Omental fat pad (tissue), 4 donors: ENCODE measurements at places on chromosomes 12 and 14. TPM values are rescaled to one million over a fixed set of nuclear protein-coding genes. Genes with fewer than 3 reads are reported as not detected.

Gene KCNA1
- total RNA-seq, result not detected

Gene FAIM2
- total RNA-seq, result 6.1 TPM

DNA sequence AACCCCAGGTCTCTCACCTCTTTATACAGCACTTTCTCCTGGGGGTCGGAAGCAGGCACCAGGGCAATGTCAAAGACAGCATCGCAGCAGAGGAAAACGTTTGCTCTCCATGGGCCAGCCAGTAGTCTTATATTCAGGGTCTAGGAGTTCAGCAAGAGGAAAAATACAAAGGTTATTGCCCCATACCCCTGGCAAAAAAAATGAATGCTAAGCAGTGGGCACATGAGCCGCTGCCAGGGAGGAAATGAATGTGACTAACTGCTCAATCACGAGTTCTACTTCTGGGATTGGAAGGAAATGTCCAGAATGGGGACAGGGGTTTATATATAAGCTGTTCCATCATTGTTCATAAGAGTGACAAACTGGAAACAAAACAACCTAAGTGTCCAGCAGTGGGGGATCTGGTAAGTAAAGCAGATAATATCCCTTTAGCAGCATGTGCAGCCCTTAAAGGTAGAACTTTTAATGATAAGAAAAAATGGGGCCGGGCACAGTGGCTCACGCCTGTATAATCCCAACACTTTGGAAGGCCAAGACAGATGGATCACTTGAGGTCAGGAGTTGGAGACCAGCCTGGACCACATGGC lies 53.8 kb downstream of the PHETA1 start:
- DNase-seq, result no peak

DNA sequence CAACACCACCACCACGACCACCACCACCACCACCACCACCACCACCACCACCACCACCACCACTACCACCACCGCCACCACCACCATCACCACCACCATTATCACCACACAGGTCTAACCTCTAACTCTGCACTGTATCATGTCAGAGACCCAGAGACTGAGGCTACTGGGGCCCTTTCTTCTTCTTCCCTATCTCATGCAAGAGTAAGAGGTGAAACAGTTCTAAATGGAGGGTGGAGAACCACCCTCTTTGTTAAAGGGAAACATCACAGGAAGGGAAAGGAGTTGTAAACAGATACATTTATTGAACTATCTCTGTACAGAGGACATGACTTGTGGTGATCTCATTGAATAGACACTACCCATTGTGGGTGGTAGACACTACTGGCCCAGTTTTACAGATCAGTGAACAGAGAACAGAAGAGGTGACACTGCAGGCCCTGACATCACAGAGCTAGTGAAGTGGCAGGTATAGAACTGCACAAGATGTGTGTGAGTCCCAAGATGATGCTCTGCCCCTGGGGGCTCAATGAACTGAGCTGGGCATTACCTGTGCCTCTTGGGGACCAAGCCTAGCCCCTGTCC lies 91.6 kb downstream of the FOXN3 start:
- DNase-seq, result no peak

DNA sequence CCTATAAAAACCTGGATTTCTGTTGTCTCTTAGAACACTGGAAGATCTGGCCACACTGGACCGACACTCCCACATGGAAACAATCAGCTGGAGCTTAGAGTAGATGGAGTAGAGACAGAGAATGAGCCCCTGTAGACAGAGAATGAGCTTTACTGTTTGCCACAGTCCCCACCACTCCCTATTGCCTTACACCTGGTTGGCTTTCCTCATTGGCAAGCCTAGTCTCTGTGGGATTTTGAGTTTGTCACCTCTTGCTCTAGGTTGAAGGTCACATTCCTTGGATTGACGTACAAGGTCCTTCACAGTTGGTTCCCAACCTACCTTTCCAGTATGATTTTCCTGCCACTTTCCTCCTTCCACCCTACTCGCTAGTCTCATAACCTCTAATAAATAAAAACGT lies 2.0 kb upstream of the HCAR1 start:
- DNase-seq, result no peak
